Choroid plexus epithelial cell (primary cell): ENCODE measurements at places on chromosomes 1 and 21.
A peak's percentile ranks its signal among the peaks of the same experiment; 100 is the strongest.

DNA sequence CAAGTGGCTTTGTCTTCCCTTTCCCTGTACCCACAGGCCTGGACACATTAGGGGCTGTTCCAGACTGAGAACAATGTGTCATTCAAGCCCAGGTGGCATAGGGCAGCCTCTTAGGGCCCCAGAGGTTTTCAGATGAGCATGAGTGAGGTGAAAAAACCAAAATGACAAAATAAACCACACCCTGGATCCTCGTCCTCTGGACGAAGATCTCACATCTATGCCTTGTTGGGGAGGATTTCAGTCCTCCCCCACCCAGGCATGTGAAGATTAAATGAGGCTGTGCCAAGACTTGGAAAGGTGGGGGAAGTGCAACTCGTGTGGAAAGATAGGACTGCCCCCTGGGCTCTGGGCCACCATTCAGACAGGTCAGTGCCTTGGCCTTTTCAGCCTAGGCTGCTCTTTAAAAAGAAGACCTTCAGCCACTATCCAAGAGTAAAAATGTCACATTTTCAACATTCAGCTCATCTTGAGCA lies 32.8 kb upstream of the IL19 start:
- DNase-seq = no peak

DNA sequence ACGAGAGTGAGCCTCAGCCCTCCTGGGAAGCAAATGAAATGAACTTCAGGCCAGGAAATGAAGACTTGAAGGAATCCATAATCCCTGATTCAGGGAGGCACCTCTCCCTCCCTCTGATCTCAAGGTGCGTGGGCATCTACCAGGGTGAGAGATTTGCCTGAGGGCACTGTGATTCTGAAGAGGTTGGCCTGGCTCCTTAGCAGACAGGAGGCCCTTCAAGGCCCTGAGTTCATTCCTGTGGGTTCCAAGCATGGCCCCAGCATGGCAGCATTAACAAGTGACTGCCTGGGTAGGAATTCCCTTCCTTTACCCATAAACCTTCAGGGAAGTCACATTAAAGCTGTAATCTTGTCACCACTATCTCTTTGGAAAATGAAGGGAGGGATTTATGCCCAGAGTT lies 29.8 kb upstream of the IFNGR2 start:
- DNase-seq = no peak

DNA sequence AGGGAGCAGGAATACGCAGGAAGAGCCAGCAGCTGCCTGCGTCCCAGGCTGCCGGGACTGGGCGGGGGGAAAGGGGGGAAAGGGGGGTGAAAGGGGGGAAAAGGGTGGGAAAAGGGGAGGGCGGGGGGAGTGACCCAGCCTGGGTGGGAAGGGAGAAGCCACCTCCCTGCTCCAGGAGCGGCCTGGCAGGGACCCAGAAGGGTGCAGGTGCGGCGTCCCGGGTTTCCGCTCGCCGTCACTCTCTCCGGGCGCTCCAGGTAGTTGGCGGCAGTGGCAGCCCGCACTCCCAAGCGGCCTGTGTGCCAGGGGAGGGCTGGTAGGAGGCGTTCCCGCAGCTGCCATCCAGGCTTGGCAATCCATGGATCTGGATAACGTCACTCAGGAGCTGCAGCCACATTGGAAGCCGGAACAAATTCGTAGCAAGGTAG lies 141.0 kb upstream of the NGF start:
- no peak for DNase-seq

GRCh38 chr21:14718951-14719350 lies 172.8 kb upstream of the SAMSN1 start:
- no peak for DNase-seq

DNA sequence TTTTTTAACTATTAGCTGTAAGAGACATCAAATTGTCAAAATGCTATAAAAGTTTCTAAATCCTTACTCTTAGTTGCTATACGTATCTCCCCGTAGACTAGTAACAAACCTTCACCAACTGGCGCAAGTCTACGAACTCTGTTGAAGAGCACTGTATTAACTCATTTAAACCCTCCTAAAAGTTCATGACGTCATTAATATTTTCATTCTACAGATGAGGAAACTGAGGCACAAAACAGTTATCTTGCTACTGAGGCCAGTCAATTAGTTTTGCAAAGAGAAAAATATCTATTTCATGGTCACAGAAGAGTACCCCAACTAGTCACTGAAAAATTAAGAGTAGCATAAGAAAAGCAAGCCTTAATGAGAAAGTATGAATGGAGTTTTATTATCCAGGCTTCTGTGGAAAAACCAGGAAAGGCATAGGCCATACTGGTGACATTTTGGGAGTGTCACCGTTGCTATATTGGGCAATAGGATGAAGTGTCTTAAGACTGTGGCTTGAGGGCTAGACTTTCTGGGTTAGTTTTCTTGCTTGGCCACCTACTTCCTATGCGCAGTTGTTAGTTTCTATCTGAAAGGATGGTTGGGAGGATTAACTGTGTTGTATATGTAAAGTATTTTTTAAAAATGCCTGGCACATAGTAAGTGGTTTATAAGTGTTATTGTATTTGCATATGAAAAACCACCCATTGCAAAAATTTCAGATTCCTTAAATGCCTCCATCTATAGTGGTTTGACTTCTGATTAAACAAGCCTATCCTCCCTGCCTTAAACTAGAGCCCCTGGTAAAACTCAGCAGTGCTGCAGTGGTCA lies 52.4 kb upstream of the SYT14 start:
- no peak for DNase-seq

GRCh38 chr1:55067022-55067778 lies 27.9 kb downstream of the PCSK9 start:
- DNase-seq = no peak

DNA sequence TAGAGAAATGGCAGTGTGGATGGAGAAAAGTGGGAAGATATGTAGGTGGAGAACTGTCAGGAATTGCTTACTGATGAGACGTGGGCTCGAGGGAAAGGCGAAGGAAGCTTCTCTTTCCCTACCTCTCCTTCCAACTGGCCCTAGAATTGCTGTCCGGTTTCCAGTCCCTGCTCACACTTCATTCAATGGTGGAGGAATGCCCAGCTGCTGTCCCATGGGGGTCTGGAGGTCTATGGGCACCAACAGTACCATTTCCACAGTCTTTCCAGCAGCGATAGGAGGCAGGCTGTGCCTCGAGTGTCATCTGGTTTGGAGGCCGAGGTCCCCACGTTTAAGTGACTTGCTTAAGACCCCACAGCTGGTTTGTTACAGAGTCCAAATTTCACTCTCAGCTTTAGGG lies 31.5 kb upstream of the CD1D start:
- no peak for DNase-seq

- no peak for DNase-seq
These were observed 148.5 kb downstream of the POU2F1 start for GRCh38 chr1:167369175-167369574.

- DNase-seq = no peak
These were observed 263.1 kb downstream of the CAMTA1 start for GRCh38 chr1:7048395-7048794.

DNA sequence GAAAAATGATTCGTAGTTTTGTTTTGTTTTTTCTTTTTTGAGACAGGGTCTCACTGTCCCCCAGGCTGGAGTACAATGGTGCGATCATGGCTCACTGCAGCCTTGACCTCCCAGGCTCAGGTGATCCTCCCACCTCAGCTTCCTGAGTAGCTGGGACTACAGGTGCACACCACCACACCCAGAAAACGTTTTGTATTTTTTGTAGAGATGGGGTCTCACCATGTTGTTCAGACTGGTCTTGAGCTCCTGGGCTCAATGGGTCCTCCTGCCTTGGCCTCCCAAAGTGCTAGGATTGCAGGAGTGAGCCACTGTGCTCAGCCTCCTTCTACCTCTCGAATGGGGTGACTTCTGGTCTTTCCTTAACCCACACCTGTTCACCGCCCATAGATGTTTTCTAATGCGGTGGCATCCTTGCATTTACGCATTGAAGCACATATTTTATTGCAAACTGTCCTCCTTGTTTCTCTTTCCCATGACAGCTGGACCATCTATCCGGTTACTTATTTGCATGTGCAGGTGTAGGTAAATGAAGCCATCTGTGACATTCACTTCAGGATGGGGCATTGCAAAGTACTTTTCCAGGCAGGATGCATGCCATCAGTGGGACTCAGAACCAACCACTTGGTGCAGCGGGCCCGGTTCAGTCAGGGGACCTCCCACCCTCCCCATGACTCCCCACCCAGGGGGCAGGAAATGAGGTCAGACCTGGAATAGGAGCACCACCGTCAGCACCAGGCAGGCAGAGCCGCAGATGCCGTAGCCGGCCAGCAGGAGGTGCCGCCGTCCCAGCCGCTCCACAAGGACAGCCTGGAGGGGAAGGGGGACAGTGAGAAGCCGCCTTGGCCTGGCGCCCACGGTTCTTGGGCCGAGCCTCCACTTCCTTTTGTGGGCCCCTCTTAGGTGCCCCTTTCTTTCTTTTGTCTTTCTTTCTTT lies 16.5 kb downstream of the SLC2A7 start:
- DNase-seq = peak; percentile 57

DNA sequence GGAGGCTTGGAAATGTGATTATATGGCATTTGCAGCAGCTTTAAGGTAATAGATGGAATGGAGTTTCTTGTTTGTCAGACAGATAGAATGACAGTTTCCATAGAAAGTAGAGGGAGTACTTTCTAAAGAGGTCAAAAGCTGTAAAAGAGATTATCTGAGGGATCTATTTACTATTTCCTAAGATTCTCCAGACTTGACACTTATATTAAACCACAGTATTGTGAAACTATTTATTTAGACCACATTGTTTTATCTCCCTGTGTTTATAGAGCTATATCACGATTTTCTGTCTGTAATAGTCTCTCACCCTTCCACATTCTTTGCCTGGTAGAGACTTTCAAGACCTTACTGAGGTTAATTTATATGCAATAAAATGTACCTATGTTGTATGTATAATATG lies 66.7 kb downstream of the MAN1A2 start:
- no peak for DNase-seq

DNA sequence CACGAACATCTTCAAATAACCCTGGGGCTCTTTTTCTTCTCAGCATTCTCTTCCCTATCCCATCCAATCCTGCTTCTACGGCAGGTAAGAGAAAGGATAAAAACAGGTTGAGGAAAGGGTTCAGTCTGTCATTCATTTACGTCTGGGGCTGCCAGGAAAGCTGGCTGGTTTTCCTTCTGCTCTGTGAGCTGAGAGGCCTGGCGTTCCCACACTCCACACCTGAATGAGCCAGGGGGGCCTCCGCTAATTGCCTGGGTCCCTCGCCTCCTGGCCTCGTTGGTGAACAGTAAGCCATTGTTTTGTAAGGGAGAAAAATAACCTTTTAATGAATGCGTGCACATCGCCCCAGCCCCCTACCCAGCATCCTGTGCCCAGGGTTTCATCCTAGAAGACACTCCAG lies 70.8 kb upstream of the SIM2 start:
- DNase-seq = no peak

GRCh38 chr1:153515504-153516394 lies 20.0 kb downstream of the S100A6 start:
- DNase-seq = no peak
